ENCODE measurements at places on chromosomes 6 and 20.

DNA sequence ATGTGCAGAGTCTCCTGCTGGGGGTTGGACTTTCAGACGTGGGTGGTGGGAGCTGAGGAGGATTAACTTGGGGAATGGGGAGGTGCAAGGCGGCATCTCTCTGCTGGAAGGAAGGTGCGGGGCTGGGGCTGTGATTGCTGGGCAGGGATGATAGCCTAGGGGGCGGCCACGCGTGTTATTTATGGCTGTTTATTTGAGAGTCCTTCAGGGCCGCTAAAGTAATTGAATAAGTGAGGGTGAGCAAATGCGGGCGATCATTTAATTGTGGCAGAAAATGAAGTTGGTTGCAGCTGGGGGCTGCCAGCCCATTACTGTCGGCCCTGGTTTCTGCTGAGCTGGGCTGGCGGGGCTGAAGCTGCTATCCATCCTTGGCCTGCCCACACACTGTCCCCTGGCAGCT is 7.5 kb upstream of the IP6K3 start:
- no peak for DNase-seq

- no peak for DNase-seq
These were observed 24.4 kb downstream of the SERAC1 start for GRCh38 chr6:158143700-158144099.

GRCh38 chr6:42551217-42551616 is 12.6 kb upstream of the UBR2 start:
- no peak for DNase-seq

- DNase-seq = no peak
These were observed 115.9 kb upstream of the NAA20 start for GRCh38 chr20:19901226-19901625.

DNA sequence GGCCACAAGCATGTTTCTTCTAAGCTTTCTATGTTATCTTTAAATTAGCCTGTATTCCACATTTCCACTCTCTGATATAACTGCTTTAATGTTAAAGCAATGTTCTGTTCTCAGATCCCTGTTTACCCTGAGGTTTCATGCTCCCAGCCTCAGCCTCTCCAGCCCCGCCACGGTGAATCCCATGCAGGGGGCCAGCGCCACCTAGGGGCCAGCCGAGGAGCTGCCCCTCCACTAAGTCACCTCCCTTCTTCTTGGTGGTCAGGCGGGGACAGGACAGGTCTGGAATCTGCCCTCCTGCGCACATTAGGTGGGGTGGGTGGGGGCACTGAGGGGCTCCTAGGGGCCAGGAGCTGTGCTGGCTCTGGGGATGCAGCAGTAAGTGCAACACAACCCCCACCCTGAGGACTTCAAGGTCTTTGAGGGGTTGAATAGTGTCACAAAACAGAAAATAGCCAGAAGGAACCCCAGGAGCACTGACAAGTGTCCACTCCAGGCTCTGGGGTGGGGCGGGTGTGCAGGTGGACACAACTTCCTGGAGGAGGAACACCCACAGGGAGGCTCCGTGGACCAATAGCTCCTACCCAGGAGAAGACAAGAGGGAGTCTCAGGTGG is 61.6 kb downstream of the RAB44 start:
- DNase-seq = peak; percentile 93

- DNase-seq = peak; percentile 64
These were observed 28.3 kb downstream of the RSPO4 start for GRCh38 chr20:973785-974194.

DNA sequence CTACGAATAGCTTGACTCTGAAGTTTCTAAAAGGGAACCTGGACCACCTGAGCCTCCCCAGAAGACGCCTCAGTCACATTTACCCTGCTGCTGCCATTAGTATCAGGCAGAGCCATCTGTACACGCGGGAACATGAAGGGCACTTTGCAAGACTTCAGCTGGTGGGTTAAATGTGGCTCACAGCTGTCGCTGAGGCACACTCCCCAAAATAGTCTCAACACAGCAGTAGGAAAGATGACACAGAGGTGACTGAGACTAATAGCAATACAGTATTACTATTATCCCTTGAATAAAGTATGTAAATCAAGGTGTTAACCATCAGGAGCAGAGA is 29.0 kb downstream of the PSMB1 start:
- no peak for DNase-seq
